Upper lobe of right lung (tissue), 1 donor: ENCODE measurements at places on chromosomes 3 and 15. TPM values are rescaled to one million over a fixed set of nuclear protein-coding genes. Genes with fewer than 3 reads are reported as not detected.

DNA sequence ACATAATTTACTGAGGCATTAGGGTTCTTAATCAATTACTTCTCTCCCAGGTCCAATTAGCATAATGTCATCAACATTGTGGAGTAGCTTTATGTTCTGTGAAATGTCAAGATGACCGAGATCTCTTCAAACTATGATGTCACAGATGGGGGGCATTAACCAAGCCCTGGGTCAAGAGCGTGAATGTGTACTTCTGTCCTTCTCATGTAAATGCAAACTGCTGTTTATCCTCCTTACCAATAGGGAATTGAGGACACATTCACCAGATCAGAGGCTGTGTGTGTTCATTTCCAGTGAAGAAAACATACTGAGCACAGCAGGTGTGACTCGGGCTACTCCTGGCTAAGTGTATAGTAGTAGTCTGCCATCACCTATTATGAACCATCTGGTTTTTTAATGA lies 177.9 kb downstream of the MINAR1 start:
- no peak for DNase-seq

GNB4 gene
- total RNA-seq, result 56.6 TPM

CSK gene
- total RNA-seq, result 65.6 TPM

HIGD2B gene
- total RNA-seq, result not detected

ZDHHC3 gene
- 125 TPM for total RNA-seq

CFAP91 gene
- 3.7 TPM for total RNA-seq

- no peak for DNase-seq
These were observed 12.8 kb downstream of the RBP2 start for GRCh38 chr3:139463466-139463865.
